Activated T-helper 1 cell treated with anti-CD3 and anti-CD28 coated beads, Interleukin-12 subunit alpha, Interleukin-12 subunit beta, Interleukin-2, Interleukin-4 antibody, amounts not matched to agents 30 ng/mL and 10 ng/mL and 1 ng/mL, durations not matched to agents 14 hours and 24 hours and 36 hours (primary cell): ENCODE measurements at places on chromosomes 12 and 14. TPM values are rescaled to one million over a fixed set of nuclear protein-coding genes. Genes with fewer than 3 reads are reported as not detected.

Gene CLEC1B
- not detected in 2 replicates for total RNA-seq

Gene CATSPERB
- 1.5 and 2.2 TPM in 2 replicates for total RNA-seq

DNA sequence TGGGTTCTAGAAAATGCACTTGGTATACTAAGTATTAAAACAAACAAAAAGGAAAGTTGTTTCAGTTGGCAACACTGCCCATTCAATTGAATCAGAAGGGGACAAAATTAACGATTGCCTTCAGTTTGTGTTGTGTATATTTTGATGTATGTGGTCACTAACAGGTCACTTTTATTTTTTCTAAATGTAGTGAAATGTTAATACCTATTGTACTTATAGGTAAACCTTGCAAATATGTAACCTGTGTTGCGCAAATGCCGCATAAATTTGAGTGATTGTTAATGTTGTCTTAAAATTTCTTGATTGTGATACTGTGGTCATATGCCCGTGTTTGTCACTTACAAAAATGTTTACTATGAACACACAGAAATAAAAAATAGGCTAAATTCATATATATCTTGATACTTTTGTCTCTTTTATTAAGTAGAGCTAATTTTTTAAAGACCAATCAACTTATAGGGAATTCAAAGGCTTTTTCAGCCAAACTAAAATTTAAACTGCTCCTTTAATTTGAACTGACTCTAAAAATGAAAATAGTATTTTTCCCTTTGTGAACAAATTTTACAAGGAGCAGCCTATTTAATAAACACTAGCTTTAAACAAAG is 2.8 kb downstream of the FOXG1 start:
- DNase-seq: no peak
- peaks cover 4% of the 10 kb centered on the region for H3K36me3 ChIP-seq
- no peak overlapping the region for H3K4me3 ChIP-seq

- no peak overlapping the region for H3K27ac ChIP-seq
- peaks cover under 1% of the 10 kb centered on the region for H3K36me3 ChIP-seq
- H3K4me3 ChIP-seq: peak overlapping the region; percentile 63
- peaks cover 2% of the 10 kb centered on the region for H3K27me3 ChIP-seq
Observed at GRCh38 chr12:109877504-109878246, 2.7 kb downstream of the GLTP start.

DNA sequence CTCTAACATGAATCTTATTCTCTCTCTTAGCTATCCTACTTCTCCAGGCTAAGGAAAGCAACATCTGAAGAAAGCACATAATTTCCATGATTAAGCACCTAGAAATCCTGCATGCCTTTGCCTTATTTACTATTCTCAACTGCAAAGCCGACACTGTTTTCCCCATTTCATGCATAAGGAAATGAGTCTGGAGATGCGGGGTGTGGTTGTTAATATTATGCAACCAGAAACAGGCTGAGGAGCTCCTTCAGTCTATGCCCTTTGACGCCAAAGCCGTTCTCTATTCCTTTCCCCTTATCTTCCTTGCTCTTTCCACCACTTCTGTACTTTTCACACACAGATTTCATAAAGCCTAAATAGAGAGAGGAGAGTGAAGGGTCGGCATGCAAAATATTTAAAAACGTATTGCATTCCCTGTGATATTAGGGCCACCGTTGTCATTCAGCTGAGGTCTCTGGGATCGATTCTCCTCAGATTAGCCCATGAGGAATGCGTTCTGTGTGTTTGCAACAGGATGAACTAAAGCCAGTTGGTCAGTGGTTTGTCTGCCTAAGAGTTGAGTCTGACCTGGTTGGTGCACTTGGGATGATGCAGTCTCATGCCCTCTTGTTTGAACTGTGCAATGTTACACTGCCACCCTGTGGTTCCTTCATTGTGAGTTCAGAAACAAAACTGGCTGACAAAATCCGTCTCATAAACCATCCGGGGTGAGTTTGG is 53.1 kb upstream of the PLEKHG7 start:
- H3K27ac ChIP-seq: no peak overlapping the region
- no peaks in the 10 kb centered on the region for H3K36me3 ChIP-seq
- peak; percentile 40 for DNase-seq
- H3K4me3 ChIP-seq: no peak overlapping the region

Gene TOMM20L
- not detected in 2 replicates for total RNA-seq

Gene RERGL
- total RNA-seq: not detected in 2 replicates

DNA sequence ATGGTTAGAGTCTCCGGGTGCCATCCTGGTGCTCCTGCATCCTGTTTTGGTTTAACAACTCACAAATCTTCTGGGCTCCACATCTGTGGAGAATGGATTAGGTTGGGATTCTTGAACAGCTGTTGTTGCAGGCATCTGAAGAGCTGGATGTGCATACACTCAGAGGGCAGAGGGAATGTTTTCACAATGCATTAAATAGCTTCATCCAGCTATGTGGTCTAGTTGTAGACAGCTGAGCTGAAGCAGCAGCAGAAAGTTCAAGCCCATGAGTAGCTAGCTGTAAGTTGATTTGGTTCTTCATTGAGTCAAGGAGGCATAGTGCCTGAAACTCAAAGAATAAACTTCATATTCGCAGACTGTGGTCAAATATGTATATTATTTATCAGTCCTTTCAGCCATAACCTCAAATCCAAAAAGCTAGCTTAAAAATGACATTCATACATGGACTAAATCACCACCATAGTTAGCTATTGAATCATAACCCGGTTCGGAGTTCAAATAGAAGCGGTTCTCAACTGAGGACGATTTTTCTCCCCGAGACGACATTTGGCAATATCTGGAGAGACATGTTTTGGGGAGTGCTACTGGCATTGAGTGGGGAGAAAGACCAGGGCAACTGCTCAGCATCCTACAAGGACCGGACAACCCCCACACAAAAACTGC is 858 bp upstream of the ANKRD13A start:
- peak overlapping the region; percentile 95 for H3K4me3 ChIP-seq
- H3K36me3 ChIP-seq: peaks cover 20% of the 10 kb centered on the region
- no peaks in the 10 kb centered on the region for H3K27me3 ChIP-seq
- DNase-seq: no peak
- peak overlapping the region; percentile 99 for H3K27ac ChIP-seq
- peaks cover 77% of the 10 kb centered on the region for H3K4me1 ChIP-seq

- no peak overlapping the region for H3K4me3 ChIP-seq
- H3K27me3 ChIP-seq: no peaks in the 10 kb centered on the region
- no peak overlapping the region for H3K27ac ChIP-seq
- no peaks in the 10 kb centered on the region for H3K4me1 ChIP-seq
- no peaks in the 10 kb centered on the region for H3K36me3 ChIP-seq
Observed at GRCh38 chr12:131845121-131845520, 16.9 kb downstream of the MMP17 start.

- no peaks in the 10 kb centered on the region for H3K4me1 ChIP-seq
- no peaks in the 10 kb centered on the region for H3K36me3 ChIP-seq
- H3K4me3 ChIP-seq: no peak overlapping the region
- DNase-seq: no peak
- no peak overlapping the region for H3K27ac ChIP-seq
Observed at GRCh38 chr12:127284021-127284420, 982.9 kb upstream of the TMEM132C start.

GRCh38 chr14:102693006-102693755 is 84.1 kb upstream of the TRAF3 start:
- peaks cover 23% of the 10 kb centered on the region for H3K4me1 ChIP-seq
- H3K27ac ChIP-seq: no peak overlapping the region

GRCh38 chr12:104360983-104361707 is 57.6 kb downstream of the EID3 start:
- DNase-seq: no peak
- H3K4me1 ChIP-seq: peaks cover 7% of the 10 kb centered on the region
- H3K27ac ChIP-seq: no peak overlapping the region
- no peak overlapping the region for H3K4me3 ChIP-seq

Gene CFAP54
- total RNA-seq: 0.17 and 0.34 TPM in 2 replicates

- peak within 1 kb of the TSS; percentile 94 for H3K4me3 ChIP-seq
- H3K36me3 ChIP-seq: peaks cover 16% of the 10 kb centered on the region
- H3K4me1 ChIP-seq: peaks cover 44% of the 10 kb centered on the region
Observed at GRCh38 chr12:122078141-122079032, at the start of gene MLXIP. TSS of gene MLXIP (plus strand) at chr12:122078756. CDS start at chr12:122078854, 98 bp downstream.

DNA sequence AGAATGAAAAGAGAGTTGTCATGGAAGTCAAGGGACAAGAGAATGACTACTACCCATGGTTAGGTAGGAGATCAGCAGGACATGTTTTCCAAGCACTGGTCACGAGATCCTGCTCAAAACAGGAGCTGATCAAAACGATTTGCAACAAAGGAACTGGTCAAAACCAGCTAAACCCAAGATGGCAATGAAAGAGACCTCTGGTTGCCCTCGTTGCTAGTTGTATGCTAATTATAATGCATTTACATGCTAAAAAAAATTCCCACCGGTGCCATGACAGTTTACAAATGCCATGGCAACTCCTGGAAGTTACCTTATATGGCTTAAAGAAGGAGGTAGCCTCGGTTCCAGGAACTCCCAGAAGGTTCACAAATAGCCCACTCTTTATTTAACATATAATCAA is 95.0 kb upstream of the OTX2 start:
- no peak overlapping the region for H3K4me3 ChIP-seq
- H3K27ac ChIP-seq: no peak overlapping the region
- no peaks in the 10 kb centered on the region for H3K4me1 ChIP-seq
- peaks cover 2% of the 10 kb centered on the region for H3K27me3 ChIP-seq
- DNase-seq: no peak

DNA sequence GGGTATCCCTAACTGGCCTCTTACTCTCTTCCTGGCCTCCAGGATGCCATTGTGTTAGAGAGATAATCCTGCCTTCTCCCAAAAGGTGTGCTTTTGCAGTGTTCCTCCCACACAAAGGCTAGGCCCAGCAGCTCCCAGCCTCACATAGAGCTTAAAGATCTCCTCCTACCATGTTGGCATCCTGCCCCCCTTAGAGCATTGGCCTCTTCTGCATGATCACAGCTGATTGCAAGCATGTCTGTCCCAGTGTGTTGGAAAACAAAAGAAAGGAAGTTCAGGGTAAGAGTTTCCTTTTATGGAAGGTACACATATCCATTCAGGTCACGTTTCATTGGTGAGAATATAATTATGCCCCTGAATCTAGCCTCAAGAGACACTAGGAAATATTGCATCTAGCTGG is 405.4 kb downstream of the TMTC2 start:
- H3K4me3 ChIP-seq: no peak overlapping the region
- no peaks in the 10 kb centered on the region for H3K36me3 ChIP-seq
- H3K4me1 ChIP-seq: no peaks in the 10 kb centered on the region
- no peak overlapping the region for H3K27ac ChIP-seq

GRCh38 chr14:58513272-58513671 is 85.8 kb downstream of the KIAA0586 start:
- no peak overlapping the region for H3K27ac ChIP-seq
- no peak overlapping the region for H3K4me3 ChIP-seq
- no peak for DNase-seq
- H3K27me3 ChIP-seq: no peaks in the 10 kb centered on the region
- peaks cover 15% of the 10 kb centered on the region for H3K36me3 ChIP-seq
- no peaks in the 10 kb centered on the region for H3K4me1 ChIP-seq

- no peak overlapping the region for H3K27ac ChIP-seq
- DNase-seq: no peak
- H3K4me3 ChIP-seq: no peak overlapping the region
- H3K4me1 ChIP-seq: peaks cover 9% of the 10 kb centered on the region
- peaks cover 6% of the 10 kb centered on the region for H3K27me3 ChIP-seq
- peaks cover 22% of the 10 kb centered on the region for H3K36me3 ChIP-seq
Observed at GRCh38 chr14:33996462-33996861, 45.6 kb upstream of the EGLN3 start.

GRCh38 chr12:125544960-125545359 is 479.7 kb downstream of the AACS start:
- no peak overlapping the region for H3K4me3 ChIP-seq
- DNase-seq: no peak
- no peaks in the 10 kb centered on the region for H3K27me3 ChIP-seq
- H3K27ac ChIP-seq: no peak overlapping the region
- H3K36me3 ChIP-seq: no peaks in the 10 kb centered on the region

Gene DNAH10
- total RNA-seq: 0.12 and 0.31 TPM in 2 replicates

DNA sequence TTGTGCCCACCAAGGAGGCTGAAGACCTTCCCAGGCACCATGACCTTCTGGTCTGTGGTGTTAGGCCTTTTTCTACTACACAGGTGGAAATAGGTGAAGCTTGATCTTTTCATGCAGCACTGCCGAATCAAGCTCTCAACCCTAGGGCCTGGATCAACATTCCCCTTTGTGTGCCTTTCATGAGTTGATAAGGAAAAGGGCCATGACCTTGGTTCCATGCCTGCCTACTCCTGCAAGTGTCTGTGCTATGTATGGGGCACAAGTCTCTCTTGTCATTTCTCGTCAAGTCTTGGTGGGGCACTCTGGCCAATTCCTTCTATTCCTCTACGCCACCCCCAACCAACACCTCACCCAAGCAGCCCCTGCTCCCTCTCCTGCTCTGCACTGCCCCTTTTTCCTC is 154.5 kb downstream of the SLC8A3 start:
- H3K27ac ChIP-seq: no peak overlapping the region
- H3K4me1 ChIP-seq: no peaks in the 10 kb centered on the region
- peaks cover 4% of the 10 kb centered on the region for H3K27me3 ChIP-seq
- DNase-seq: no peak
- no peaks in the 10 kb centered on the region for H3K36me3 ChIP-seq

GRCh38 chr14:45650754-45651153 is 397.8 kb upstream of the MIS18BP1 start:
- no peak for DNase-seq
- H3K4me3 ChIP-seq: no peak overlapping the region
- no peaks in the 10 kb centered on the region for H3K27me3 ChIP-seq
- no peaks in the 10 kb centered on the region for H3K36me3 ChIP-seq

Gene RASSF8
- total RNA-seq: 0.12 and 0.13 TPM in 2 replicates

DNA sequence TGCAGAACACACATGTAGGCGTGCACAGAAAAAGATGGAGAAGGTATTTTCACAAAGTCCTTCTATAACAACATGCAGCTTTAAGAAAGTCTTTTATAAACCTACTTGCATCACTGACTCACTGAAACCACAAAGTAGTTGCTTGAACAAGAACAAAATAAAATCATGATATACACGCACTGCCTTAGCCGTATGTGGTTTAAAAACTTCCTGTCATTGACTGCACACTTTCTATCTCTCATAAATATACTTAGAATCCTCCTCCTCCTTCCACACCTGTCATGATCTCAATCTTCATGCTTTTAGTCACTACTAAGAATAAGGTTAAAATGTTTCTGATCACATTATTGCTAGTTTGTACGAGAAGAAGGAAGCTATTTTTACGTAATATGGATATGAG is 31.8 kb upstream of the RAD51AP1 start:
- peak; percentile 29 for DNase-seq
- peak overlapping the region; percentile 40 for H3K4me3 ChIP-seq
- H3K36me3 ChIP-seq: peaks cover 18% of the 10 kb centered on the region
- H3K27me3 ChIP-seq: no peaks in the 10 kb centered on the region
- peak overlapping the region; percentile 42 for H3K27ac ChIP-seq
